ENCODE measurements at places on chromosomes 3 and 15. TPM values are rescaled to one million over a fixed set of nuclear protein-coding genes. Genes with fewer than 3 reads are reported as not detected.

GRCh38 chr3:39315420-39315819 lies 14.1 kb upstream of the CCR8 start:
- no peak for DNase-seq

- no peak for DNase-seq
Measured at GRCh38 chr15:97078591-97078990, 748.1 kb downstream of the NR2F2 start.

DNA sequence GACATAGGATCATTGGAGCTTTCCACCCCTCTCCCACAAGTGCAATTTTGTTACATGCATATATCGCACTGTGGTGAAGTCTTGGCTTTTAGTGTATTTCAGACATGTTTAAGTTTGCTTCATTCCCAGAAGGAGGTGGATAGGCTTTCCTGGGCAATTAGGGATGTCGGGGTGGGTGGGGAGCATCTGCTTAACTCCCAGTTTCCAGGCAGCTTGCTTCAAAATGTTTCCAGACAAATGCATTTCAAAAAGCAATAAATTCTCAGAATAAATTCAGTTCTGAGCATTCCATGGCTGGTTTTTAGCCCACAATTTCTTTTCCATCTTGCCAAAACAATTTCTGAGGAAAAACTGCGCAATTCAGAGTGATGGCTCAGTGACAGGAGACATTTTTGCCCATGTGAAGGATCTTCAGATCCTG lies 227.7 kb upstream of the ZPLD1 start:
- DNase-seq, result no peak

GRCh38 chr3:195172896-195173295 lies 98.1 kb downstream of the XXYLT1 start:
- peak; percentile 31 for DNase-seq

GRCh38 chr3:42247576-42248027 lies 18.4 kb downstream of the CCK start:
- DNase-seq, result no peak

The CEP19 gene
- not detected for total RNA-seq

The HDC gene
- total RNA-seq, result not detected

The BCL2A1 gene
- 12.6 TPM for total RNA-seq

The FES gene
- 968 TPM for total RNA-seq

The KBTBD12 gene
- total RNA-seq, result 2.8 TPM

Measured in uterus (tissue), 4 donors.